ENCODE measurements at places on chromosomes 16 and 17.

DNA sequence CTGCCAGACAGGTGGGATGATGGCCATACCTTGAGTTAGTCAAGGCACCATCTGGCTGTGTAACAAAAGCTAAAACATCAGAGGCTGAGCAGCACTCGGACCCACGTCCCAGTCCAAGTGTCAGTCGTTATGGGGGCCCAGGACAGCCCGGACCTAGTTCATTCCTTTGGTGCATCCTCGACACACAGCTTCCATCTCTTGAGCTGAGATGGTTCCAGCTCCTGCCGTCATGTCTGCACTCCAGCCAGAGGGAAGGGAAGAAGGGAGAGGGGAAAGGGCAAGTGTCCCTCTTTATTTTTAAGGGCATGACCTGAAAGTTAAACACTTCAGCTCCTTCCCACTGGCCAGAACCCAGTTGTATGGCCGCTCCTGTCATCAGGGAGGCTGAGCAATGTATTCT, 218.0 kb downstream of the SEC14L1 start:
- DNase-seq = no peak

DNA sequence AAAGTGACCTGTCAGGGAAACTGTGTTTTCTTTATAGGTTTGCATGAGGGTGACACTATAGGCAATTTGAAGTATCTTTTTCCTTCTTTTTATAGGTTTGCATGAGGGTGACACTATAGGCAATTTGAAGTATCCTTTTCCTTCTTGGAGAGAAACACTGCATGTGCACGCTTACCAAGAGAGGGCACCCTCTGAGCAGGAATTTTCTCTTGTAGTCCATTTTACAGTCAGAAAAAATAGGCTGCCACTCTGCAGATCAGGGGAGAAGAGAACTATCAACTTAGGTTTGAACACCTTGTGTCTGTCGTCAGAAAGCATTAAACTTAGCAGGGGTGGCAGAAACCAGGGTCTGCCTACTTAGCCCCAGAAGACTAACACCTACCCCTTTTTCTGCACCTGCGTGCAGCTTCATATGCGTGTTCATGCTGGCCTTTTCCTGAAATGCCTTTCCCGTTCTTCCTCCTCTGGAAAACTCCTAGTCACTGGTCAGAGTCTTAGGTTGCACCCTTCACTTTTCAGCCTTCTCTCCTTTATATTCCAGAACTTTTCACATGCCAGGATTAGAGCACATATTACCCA, 16.4 kb upstream of the SMIM36 start:
- no peak for DNase-seq

DNA sequence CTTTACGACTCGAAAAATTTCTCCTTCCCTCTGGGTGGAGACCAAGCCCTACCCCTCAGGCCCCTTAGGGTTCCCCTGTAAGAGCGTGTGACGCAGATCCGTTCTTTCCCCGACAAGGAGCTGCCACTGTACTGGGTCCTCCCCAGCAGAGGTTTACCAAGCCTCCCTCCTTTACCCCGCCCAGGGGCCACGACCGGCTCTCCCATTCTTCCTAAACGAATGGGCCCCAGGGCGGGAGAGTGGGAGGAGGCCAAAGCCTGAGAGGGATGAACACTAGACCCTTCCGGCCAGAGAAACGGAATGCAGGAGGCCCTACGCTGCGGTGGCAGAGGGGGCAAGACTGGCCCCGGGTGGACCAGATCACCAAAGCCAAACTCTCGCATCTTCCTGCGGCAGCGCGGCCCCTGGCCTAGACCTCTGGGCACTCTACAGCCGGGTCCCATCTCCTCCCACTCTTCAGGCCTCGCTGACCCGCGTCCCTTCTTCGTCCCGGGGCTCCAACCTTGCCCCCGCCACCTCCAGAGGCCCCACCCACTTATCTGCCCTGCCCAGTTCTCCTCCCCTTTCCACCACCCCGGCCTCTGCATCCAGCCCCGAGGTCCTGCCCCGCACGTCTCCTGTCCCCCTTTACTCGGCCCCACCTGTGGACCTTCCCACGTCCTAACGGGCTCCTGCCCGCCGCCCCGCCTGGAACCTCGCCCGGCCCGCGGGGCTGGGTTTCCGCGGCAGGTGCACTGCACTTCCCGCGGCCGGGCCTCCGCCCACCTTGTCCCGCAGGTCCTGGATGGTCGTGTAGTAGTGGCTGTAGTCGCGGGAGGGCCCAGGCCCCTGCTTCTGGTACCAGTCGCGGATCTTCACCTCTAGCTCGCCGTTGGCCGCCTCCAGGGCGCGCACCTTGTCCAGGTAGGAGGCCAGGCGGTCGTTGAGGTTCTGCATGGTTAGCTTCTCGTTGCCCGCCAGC, 765 bp downstream of the KRT19 start:
- DNase-seq = no peak

- no peak for DNase-seq
These were observed 29.1 kb upstream of the EIF1 start for GRCh38 chr17:41659427-41660212.

GRCh38 chr16:14155572-14156190, 84.6 kb downstream of the MRTFB start:
- no peak for DNase-seq

DNA sequence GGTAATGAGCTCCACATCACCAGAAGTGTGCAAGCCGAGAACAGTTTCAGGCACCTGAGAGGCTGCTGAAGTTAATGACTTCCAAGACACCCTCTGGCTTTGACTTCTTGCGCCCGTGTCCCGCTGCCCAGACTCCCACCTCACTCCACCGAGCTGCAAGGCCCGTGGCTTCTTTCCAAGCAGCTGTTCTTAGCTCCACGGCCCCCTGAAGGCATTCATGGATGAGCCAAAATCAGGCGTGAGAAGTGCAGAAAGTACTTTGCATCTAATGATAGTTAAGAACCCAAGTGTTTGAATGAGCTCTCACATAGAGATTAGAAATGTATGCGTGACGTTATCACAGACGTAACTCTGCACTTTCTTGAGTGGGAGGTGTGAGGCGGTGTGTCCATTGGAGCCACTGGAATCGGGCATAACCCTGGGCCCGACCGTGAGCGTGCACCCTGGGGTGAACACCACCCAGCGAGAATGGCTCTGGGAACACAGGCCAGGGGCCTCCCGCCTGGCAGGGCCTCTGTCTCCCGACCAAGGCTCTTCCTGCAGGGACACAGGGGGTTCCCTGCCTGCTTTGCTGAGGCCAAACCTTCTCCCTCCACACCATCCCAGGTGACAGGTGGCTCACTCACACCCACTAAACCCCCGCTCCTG, 11.0 kb downstream of the NPTX1 start:
- no peak for DNase-seq

DNA sequence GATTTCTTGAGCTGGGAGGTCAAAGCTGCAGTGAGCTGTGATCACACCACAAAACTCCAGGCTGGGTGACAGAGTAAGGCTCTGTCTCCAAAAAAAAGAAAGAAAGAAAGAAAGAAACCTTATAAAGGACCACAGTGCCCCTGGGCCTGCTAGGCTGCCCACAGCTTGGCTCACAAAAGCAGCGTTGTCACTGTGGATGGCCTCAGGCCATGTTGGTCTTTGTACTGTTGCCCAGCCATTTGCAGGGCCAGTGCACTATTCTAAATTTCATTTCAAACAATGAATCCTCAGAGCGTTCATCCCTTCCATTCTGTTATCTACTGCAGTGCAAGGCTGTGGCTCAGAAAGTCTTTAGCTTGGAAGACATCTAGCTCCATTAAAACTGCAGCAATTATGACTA, 208.4 kb downstream of the SLC39A11 start:
- no peak for DNase-seq

- DNase-seq = no peak
These were observed 331 bp upstream of the CCDC92B start for GRCh38 chr17:2749784-2750181.

DNA sequence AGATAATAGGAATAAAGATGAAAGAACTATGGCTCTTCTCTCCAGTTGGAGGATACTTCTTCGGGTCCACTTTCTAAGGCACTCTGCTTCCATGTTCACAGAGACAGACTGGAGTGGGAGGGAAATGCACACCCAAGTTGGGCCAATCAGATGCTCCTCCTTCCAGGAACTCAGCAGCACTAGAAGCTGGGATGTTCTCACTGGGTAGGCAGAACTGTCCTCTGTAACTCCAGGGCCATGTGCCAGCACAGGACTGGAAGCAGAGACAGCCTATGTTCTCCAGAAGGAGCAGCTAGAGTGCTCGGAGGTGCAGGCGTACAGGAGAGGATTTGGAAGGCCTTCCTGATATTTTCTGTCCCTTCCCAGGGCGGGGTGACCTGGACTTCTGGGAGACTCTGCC, 49.9 kb upstream of the SREBF1 start:
- DNase-seq = no peak

DNA sequence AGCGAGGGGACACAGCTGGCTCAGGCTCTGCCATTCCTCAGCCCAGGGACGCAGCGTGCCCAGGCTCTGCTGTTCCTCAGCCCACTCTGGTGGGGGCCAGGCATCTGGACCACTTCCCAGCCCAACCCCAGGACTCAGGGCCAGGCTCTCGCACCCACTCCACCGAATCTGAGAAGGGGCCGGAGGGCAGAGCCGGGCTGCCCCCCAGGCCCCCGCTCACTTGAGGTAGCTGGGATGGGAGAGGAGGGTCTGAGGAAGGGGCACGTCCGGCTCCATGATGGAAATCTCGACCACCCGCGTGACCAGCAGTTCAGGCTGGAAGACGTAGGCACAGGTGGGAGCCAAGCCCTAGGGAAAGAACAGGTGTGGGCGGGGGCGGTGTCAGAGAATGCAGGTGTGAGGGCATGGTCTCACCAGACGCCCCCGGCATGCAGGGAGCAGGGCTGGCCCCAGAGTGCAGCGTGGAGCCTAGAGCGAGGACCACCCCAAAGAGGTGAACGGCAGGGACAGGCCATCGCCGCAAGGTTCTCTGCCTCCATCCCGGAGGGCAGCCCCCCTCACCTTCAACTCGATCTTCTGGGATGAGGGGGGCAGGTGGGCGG, 4.9 kb downstream of the PGAP6 start:
- no peak for DNase-seq

DNA sequence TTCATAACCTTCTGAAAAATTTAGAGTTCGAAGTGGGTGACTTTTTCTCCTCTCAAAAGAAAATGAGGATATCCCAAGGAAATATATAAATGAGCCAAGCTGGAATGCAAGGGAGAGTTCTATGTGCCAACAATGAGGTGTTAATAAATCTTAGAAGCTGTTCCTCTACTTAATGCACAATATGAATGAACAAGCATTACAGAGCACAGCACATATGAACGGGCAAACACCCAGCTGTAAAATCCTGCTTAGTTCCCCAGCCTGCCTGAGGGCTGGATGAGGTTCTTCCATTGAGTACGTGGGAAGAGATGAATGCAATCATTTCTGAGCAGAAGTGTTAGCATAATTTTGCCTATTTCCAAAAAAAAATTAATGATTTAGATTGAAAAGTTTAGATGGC, 58.1 kb downstream of the WDR59 start:
- DNase-seq = no peak

GRCh38 chr16:75566758-75567255, 628 bp downstream of the GABARAPL2 start:
- DNase-seq = no peak

DNA sequence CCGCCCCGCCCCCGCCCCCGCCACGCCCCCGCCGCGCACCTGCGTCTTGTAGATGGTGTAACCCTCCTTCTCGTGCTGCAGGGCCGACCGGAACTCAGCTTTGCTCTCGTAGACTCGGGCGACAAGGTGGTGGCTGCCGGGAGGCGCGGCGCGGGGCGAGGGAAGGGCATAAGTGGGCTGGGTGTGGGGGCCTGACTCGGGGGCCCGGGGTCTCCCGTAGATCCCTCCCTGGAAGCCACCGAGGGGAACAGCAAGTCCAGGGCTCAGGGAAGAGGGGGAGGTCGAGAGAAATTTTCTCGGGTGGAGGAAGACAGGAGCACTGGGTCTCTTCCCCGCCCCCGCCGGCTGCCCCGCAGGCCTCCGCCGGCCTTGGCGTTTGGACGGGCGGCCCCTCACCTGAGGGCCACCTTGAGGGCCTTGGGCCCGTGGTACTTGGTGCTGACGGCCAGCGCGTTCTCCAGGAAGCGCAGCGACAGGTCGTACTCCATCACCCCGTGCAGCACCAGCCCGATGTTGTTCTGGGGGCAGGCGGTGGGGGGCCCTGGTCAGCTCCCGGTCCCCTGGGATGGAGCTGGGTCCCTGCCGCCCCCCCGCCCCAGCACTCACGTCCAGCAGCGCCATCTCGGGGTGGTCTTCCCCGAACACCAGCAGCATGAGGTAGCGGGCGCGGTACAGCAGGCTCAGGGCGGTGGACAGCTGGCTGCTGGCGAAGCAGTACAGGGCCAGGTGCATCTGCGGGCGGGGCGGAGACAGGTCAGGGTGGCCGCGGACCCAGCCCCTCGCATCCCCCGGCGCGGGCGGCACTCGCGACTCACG, 19.4 kb downstream of the CLUH start:
- no peak for DNase-seq

DNA sequence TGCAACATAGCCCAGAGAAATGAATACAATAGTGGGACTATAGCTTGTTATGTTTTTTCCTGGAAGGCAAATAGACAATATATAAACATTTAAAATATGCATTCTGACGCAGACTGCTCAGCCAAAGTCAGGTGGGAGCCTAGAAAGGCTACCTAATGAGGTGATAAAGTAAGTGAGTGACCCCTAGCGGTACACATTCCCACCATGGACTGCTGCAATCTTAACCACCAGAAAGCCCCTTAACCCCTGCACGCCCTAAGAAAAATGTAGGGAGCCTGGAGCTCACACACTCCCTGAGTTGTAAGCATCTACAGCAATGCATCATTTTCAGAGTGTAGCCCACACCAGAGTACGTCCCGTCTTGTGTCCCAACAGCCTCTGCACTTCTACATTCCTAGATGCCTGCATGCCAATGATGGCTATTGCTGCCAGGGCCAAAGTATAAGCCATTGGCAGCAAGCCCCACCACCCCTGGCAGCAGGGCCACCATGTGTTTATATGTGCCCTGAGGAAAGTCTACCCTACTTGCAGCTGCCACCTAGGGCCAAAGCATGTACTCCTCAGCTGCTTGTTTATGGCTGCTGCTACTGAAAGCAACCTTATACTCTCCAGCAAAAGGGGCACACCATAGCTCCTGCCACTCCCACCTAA, 127.6 kb downstream of the KIF2B start:
- no peak for DNase-seq

GRCh38 chr16:67720236-67720635, 1.1 kb upstream of the GFOD2 start:
- no peak for DNase-seq

DNA sequence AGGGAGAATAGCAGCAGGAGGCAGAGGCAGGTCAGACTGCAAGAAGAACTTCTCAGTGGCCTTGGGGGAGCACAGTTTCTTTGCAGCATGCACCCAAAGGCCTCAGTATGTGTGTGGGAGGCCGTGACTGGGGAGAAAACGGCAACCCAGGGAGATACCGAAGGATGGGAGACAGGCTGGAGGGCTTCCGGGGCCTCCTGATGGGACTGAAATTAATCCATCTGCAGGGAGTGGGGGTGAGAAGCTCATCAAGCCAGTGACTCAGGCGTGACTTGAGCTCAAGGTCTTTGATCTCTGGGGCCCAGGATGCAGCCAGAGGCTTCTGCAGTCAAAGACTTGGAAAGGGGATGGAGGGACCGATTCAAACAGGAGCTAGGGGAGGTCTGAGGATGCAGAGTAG, 5.1 kb upstream of the C17orf113 start:
- DNase-seq = no peak

All from BJ (cell line).